ENCODE measurements at places on chromosomes 3 and 15. TPM values are rescaled to one million over a fixed set of nuclear protein-coding genes. Genes with fewer than 3 reads are reported as not detected.

The LRRC49 gene
- total RNA-seq, result 11.5 TPM

The PCLAF gene
- total RNA-seq, result 35.2 TPM

The HOMER2 gene
- 2.0 TPM for total RNA-seq

The PLA2G4B gene
- total RNA-seq, result 0.66 TPM

The CPNE9 gene
- not detected for total RNA-seq

The ASB14 gene
- total RNA-seq, result not detected

The NR1I2 gene
- total RNA-seq, result under 0.01 TPM

The GOLGA8J gene
- not detected for total RNA-seq

The TMEM158 gene
- 453 TPM for total RNA-seq

The AGBL1 gene
- not detected for total RNA-seq

The DNAH1 gene
- total RNA-seq, result 7.7 TPM

The HTR3E gene
- total RNA-seq, result not detected

The ITGA11 gene
- total RNA-seq, result 57.8 TPM

The FBXW12 gene
- total RNA-seq, result not detected

The GOLGA6L7 gene
- total RNA-seq, result not detected

The IL12A gene
- total RNA-seq, result 7.2 TPM

The SEMA4B gene
- 23.9 TPM for total RNA-seq

The GPR62 gene
- total RNA-seq, result not detected

The PPP1R14D gene
- total RNA-seq, result not detected

The HHLA2 gene
- total RNA-seq, result not detected

The SCN10A gene
- total RNA-seq, result not detected

The ADIPOQ gene
- not detected for total RNA-seq

The SLC2A2 gene
- not detected for total RNA-seq

The CACNA1D gene
- total RNA-seq, result under 0.01 TPM

The LIPH gene
- 0.14 TPM for total RNA-seq

The FSIP1 gene
- total RNA-seq, result 0.88 TPM

The SLC15A2 gene
- under 0.01 TPM for total RNA-seq

The AP3B2 gene
- 1.8 TPM for total RNA-seq

The BUB1B gene
- 45.2 TPM for total RNA-seq

The SAMMSON gene
- not detected for total RNA-seq

The INSYN1 gene
- total RNA-seq, result 0.43 TPM

The TGM4 gene
- total RNA-seq, result not detected

The C2CD4A gene
- not detected for total RNA-seq

The ANKRD63 gene
- total RNA-seq, result not detected

The HRH1 gene
- 27.8 TPM for total RNA-seq

The RTP3 gene
- total RNA-seq, result not detected

The RHCG gene
- total RNA-seq, result not detected

The TRANK1 gene
- 10.7 TPM for total RNA-seq

The NANOGP8 gene
- total RNA-seq, result not detected

The SAMD7 gene
- total RNA-seq, result not detected

The DISP2 gene
- total RNA-seq, result 0.14 TPM

The HDGFL3 gene
- 32.2 TPM for total RNA-seq

The CNTN3 gene
- 2.6 TPM for total RNA-seq

The SEMA3F gene
- total RNA-seq, result 0.43 TPM

The CCDC9B gene
- total RNA-seq, result 58.1 TPM

The SH2D7 gene
- total RNA-seq, result not detected

The MCTP2 gene
- total RNA-seq, result 53.6 TPM

The FANCD2 gene
- 1.8 TPM for total RNA-seq

The HERC2 gene
- 53.4 TPM for total RNA-seq

The CASR gene
- not detected for total RNA-seq

The NEK10 gene
- 1.5 TPM for total RNA-seq

The COL6A6 gene
- total RNA-seq, result under 0.01 TPM

The NUP210 gene
- total RNA-seq, result not detected

The B2M gene
- total RNA-seq, result 1,563 TPM

The FGF7 gene
- 60.8 TPM for total RNA-seq

The COL6A5 gene
- 0.14 TPM for total RNA-seq

The ISL2 gene
- total RNA-seq, result not detected
